T-helper 17 cell (primary cell): ENCODE measurements at places on chromosomes 7 and 10.

DNA sequence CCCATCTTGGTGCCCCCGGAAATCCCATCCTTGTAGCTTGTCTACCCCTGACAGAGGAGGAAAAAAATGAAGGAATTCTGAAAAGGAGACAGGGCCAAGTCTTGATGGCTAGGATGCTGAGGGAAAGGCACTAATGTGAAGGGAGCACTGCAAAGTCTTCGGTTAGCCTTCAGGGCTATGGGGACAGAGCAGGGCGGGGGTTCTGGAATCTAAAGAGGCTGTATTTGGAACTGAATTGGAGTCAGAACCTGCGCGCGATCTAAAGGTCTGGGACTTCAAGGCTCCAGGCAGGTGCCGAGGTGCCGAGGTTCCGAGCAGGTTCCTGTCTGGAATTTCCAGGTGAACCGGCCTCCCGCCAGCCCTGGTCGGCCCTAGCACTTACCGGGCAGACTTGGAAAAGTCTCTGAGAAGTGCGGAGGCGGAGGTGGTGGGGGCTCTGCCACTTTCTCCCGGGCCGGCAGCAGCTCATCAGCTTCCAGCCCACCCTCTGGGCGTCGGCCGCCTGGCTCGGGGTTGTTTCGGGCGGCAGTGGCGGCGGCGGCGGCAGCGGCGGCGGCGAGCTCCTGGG is 781 bp downstream of the GBX1 start:
- peaks cover 14% of the 10 kb centered on the region for H3K4me1 ChIP-seq
- H3K27ac ChIP-seq, result no peak overlapping the region
- H3K36me3 ChIP-seq, result peaks cover 7% of the 10 kb centered on the region
- H3K27me3 ChIP-seq, result peaks cover 31% of the 10 kb centered on the region
- H3K4me3 ChIP-seq, result peak overlapping the region; percentile 76

GRCh38 chr10:104331208-104331838 is 6.9 kb downstream of the ITPRIP start:
- DNase-seq, result no peak
- H3K27me3 ChIP-seq, result no peaks in the 10 kb centered on the region
- H3K4me1 ChIP-seq, result peaks cover 69% of the 10 kb centered on the region
- H3K27ac ChIP-seq, result peak overlapping the region; percentile 96
- H3K4me3 ChIP-seq, result no peak overlapping the region

- no peaks in the 10 kb centered on the region for H3K27me3 ChIP-seq
- H3K36me3 ChIP-seq, result no peaks in the 10 kb centered on the region
- no peak overlapping the region for H3K27ac ChIP-seq
These were observed 94.0 kb downstream of the PRKG1 start for GRCh38 chr10:51168086-51168815.

DNA sequence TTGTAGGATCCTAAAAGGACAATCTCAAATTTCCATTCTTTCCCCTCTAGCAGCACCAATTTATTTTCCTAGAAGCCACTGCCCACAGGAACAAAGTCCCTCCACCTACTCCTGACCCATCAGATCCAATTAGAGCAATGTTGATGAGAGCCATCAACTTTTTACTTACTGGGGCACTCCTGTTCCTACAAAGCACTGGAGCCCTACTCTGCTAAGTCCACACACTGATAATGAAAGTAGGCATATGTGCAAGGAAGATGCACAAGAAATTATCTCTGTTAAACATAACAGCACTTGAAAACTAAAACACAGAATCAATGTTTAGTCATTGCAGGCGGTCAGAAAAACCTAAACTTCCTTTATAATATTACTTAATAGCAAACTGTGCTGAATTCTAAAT is 3.6 kb downstream of the HERPUD2 start:
- H3K4me1 ChIP-seq, result peaks cover 66% of the 10 kb centered on the region
- DNase-seq, result no peak
- H3K4me3 ChIP-seq, result peak overlapping the region; percentile 94
- peaks cover 7% of the 10 kb centered on the region for H3K36me3 ChIP-seq

- no peak overlapping the region for H3K4me3 ChIP-seq
- H3K4me1 ChIP-seq, result no peaks in the 10 kb centered on the region
- no peaks in the 10 kb centered on the region for H3K36me3 ChIP-seq
These were observed 171.4 kb downstream of the ITGA8 start for GRCh38 chr10:15548331-15548730.
